D341Med (cell line): ENCODE measurements at places on chromosomes 1 and 21.

DNA sequence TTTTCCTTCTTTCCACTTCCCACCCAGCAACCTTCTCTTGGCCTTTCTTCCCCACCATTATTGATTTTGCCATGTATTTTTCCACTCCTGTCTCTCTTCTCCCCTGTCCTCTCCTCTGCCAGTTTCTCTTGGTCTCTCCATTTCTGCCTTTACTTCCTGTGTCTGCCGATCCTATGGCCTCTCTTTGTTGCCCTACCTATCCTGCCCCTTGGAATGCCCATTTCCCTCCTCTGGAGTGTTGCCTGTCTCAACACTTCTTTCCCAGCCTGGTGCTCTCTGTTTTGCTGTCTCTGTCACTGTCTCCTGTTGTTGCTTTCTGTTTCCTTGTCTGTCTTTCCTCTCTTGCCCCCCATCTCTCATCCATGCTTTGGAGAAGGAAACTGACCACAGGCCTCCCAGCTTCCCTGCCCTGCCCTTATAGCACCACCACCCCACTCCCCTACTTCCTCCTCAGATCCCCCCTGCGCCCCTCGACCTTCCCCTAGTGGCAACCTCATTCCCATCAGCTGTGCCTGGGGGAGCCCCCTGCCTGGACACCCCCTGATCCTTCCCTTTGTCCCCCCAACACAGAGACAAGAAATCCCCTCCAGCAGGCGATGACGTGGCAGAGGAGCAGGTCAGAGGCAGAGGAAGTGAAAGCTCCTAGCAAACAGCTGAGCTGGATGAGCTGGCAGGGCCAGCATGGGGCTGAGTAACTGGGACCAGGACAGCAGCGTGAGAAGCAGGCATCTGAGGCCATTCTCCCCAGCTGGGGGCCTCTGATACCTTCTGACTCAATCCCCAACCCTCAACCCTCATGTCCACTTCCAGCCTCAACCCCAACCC, 6.6 kb upstream of the ETV3L start:
- peak; percentile 39 for DNase-seq

- DNase-seq, result no peak
Measured at GRCh38 chr1:213176341-213176740, 125.3 kb downstream of the RPS6KC1 start.

- DNase-seq, result no peak
Measured at GRCh38 chr1:206890125-206891060, 6.8 kb upstream of the IL24 start.

GRCh38 chr1:23910553-23911246, 2.5 kb downstream of the CNR2 start:
- no peak for DNase-seq

GRCh38 chr1:231882333-231882732, 255.7 kb downstream of the DISC1 start:
- DNase-seq, result no peak

- no peak for DNase-seq
Measured at GRCh38 chr1:228917342-228917741, 182.1 kb downstream of the RHOU start.

DNA sequence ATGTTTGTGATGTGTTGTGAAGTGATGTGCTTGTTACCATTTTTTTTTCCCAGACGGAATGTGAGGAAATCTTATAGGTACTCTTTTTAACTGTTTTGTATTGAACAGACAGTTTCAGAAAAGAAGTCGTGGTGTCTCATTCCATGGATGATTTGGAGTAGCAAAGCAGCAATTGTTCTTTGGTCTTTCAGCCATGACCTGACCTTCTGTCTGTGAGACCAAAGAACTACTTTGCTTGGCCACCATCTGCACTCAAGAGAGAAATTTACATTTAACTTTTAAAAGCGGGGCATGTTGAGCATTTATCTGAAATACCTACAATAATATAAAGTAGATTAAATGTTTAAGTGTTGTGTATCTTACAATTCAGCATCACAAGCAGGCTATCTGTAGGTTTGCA, 90.2 kb downstream of the SDCCAG8 start:
- no peak for DNase-seq

DNA sequence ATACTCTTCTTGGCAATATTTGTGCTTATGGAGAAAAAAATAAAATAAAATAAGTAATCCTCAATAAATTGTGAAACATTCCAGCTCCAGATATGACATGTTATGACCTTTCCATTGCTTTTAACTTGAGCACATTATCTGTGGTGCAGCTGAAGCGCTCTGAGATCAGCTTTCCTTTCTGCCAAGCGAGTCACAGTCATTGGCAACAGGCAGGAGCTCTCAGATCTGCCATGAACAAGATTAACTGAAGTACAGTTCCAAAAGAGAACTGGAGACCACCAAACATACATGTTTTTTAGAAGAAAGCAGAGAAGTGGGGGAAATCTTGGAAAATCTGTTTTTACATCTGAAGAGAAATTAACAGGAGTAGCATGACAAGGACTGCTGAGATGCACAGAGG, 89.2 kb upstream of the DSCAM start:
- DNase-seq, result no peak

DNA sequence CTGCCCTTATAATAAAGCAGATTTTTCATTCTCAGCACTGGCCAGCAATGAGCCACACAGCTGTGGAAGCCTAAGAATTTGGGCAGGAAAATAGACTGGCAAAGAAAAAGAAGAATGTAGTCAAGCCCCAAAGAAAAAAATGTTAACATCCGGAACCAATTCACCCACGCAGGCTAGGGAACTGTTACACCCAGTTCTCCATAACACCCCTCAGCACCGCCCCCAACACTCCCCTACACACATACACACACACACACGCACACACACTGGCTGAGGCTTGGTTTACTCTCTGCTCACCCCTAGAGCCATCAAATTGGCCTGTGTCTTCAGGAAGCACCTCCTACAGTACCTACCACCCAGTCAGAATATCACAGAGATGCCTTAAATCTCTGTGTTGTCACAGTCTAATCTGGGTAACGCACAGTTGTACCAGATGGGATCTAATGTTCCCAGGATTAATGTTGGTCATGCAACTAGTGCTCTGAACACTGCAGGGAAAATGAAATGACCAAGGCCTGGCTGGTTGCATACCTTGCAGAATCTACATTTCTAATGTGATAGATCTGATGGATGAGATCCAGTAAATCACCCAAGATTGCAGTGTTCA, 14.5 kb downstream of the TBX15 start:
- no peak for DNase-seq
